ENCODE measurements at places on chromosomes 1 and 21.

GRCh38 chr1:70963374-70963773, 84.2 kb downstream of the PTGER3 start:
- DNase-seq = no peak

DNA sequence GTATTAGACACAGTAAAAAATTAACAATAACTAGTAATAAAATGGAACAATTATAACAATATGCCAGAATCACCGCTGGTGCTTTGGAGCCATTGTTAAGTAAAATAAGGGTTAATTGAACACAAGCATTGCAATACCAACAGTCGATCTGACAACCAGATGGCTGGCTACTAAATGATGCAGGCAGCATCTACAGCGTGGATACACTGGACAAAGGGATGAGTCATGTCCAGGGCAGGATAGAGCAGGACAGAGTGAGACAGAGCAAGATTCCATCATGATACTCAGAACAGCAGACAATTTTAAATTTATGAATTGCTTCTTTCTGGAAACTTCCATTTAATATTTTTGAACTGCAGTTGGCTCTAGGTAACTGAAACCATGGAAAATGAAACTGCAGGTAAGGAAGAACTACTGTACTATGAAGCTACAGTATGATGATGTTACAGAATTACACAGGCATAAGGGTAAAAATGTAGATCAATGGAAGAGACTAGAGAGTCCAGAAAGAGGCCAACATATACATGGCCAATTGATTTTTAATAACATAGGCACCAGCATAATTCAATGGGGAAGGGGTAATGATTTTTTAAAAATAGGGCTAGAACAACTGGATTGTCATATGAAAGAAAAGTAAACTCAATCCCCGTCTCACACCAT, 168.7 kb downstream of the RRAGC start:
- no peak for DNase-seq

DNA sequence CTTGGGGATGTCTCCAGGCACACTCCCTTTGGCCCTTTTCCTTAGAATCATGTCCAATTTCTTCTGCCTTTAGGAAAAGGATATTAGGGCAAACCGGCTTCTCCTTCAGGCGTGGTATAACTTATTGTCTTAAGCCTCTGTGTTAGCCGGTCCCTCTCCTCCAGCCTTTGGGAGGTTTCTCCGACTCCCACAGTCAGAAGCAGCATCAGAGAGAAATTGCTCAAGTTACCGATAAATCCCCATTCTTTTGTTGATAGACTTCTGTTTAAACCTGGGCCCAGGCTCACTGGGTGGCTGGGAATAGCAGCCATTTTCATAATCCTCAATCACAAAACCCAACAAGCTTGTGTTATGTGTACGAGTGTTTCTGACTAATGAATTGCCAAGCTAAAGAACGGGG, 85.4 kb upstream of the KAZN start:
- DNase-seq = no peak

GRCh38 chr1:83761167-83762038, 237.5 kb downstream of the TTLL7 start:
- no peak for DNase-seq

DNA sequence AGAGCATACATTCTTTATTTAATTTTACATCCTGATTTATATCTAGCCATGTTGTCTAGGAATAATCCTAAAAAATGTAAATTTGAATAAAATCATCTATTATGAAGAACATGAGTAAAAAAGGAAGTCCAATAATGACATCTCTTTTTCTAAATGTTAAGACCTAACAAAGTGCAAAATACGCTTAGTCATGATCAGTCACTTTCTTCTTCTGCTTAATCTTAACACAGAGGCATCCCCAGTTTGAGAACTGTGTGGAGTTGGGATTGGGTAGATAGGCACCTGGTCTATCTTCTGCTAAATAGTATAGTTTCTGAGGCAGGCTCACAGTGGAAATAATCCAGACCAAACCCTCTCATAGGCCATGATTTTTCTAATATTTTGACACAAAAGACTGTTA, 311.7 kb upstream of the LRRC7 start:
- DNase-seq = no peak

DNA sequence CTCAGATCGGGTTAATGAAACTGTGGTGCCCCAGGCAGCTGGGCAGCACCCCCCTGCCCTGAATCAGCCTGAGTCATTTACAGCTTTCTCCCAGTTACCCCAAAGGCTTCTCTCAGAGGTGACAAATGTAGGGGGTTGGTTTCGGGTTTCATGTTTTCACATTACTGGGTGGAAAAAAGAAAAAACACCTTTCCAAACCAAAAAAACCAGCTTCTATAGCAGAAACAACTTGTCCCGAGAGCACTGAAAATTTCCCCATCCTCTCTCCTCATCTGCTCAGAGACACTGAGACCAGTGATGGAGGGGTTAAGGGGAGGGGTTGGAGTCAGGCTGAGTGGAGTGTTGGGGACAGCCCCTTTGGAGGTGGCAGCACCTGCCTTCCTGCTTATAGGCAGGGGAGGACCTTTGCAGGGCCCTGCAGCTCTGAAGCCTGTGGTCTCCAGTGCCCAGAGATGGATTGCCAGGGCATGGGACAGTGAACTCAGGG, 15.6 kb downstream of the UTP11 start:
- DNase-seq = no peak

- no peak for DNase-seq
These were observed 17.7 kb downstream of the STUM start for GRCh38 chr1:226566234-226566633.

GRCh38 chr1:217369996-217370551, 260.8 kb downstream of the GPATCH2 start:
- no peak for DNase-seq

DNA sequence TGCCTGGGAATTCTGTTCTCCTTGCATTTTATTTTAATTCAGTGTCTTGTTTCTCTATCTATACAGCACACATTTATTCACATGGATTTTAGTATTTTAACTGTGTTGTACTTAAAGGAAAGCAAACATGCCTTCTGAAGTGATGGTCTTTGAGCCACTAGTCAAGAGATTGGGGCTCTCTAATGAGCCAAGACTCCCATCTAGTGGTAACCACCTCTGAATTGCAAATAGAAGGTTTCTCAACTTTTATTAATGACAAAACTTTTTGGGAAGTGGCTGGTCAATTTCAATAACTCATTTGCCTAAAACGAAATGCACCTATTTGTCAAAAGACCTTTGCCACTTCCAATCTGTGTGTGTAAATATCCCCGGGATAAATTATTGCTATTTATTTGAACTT, 199.6 kb downstream of the LTN1 start:
- DNase-seq = no peak

- no peak for DNase-seq
These were observed 39.8 kb upstream of the SRP9 start for GRCh38 chr1:225737866-225738265.

DNA sequence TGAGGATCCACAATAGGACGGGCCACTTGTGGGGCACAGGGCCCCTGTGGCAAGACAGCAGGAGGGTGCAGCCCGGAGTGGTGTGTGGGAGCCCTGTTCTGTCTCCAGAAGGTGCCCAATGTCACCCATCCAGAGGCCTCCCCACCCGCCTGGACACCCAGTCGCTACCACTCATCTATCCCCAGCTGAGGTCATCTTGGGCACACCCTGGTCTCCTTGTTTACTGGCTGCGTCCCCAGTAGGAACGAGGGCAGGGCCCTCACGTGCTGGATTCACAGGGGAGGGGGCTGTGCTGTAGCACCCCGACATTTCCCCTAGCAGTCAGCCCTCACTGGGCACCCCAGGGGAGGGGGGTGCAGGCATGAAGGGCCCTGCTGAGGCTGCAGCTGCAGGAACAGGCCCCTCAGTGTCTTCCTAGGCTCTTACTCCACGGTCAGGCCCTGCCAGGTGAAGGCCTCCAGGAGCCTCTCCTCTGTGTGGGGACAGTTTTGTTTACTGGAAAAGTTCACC, 2.3 kb upstream of the TNNT2 start:
- DNase-seq = no peak

DNA sequence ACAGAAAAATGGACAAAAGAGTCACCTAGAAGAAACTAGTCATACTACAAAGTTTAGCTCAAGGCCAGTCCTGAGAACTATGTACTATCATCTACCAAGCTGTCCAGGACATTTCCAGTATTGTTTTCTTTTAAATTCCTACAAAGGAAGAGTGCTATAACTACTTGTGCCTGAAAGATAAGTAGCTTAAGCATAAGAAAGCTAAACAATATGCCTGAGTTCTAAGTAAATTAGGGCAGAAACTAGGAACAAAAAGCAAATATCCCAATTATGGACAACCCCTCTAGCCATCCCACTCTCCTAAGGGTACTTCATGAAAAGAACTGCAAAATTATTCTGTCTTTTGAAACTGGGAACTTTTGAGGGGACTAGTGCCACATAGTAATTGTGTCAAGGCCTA, 5.3 kb upstream of the RGS2 start:
- no peak for DNase-seq

DNA sequence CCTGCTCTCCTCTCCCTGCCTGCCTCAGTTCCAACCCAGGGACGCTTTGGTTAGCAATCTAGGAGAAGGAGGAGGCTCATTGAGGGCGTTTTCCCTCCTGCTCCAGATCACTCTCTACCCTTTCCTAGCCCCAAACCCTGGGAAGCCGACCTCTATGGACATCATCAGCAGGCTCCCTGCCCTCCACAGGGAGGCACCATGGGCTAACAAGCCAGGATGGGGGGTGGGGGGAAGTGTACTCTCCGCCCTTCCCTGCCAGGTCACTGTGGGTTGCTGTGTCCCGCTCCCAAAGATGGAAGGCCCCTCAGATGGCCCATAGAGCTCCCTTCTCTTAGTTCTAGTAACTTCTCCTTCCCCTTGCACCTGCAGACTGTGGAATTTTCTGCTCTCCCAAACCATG, 35.7 kb downstream of the KCND3 start:
- no peak for DNase-seq

DNA sequence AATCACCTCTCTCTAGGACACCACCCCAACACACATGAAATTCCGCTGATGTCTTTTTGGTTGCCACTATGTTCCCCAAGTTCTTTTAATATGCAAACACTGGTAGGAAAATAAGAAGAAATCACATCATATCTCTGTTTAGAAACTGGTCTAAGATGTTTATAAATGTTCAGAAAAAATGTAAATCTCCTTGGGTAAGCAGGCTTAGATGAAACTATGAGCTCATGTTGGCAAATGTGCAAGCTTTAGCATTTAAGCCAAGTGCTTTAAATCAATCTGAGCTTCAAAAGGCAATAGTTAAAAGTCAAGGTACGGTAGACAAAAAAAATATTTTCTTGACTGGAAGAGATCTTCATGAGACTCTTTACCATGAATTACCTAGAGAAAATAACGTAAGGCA, 25.2 kb upstream of the SLAMF9 start:
- DNase-seq = no peak

DNA sequence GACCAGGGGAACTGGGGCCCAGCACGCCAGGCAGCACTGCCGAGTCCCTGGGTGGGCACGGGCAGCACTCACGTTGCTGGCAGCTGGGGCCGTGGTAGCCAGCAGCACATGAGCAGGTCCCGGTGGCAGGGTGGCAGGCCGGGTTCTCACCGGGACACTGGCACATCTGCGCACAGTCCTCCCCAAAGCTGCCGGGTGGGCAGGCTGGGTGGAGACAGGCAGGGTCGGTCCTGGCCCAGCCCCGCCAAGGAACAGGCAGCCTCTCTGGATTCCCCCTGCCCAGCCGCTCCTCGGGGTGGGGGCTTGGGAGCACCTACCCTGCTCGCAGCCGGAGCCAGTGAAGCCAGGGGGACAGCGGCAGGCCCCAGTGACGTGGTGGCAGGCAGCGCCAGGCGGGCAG, 42.5 kb downstream of the ARHGEF16 start:
- DNase-seq = no peak

DNA sequence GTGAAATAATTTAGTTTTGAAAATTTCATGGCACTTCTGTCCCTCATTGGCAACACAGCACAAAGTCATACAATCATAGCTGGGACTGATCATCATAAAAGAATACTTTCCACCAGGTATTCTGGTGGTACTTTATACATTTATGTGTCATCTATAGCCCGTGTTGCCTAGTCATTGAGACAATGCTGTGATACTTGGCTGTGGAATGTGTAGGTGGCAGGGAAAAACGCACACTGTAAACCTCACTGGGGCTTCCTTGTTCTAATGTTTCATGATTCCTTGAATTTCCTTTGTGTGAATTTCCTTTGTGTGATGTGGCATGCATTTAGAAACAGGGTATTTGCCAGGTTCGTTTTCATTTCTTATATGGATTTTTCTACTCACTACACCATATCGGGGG, 118.3 kb downstream of the FMN2 start:
- DNase-seq = no peak

- DNase-seq = no peak
These were observed 185.5 kb upstream of the ZC3H12A start for GRCh38 chr1:37288900-37289299.

- no peak for DNase-seq
These were observed 150.3 kb downstream of the PTGER3 start for GRCh38 chr1:70897273-70897672.

DNA sequence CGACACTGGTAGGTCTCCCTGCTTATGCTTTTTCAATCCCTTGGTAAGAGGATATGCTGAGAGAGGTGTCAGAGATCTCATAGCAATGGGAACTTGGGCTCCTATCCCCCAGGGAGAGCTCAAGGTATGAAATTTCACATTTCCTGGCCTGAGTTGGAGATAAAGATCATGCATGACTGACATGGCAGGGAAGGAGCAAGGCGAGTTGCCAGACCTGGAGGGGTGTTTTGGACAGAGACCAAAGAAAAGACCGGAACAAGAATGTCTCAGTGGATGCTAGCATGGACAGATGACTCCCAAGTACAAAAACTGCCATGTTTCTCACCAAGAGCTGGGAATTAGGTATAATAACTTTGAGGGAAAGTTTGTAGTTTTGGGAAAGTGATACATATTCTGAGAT, 334.1 kb upstream of the B3GALT2 start:
- no peak for DNase-seq

- DNase-seq = no peak
These were observed 111.7 kb upstream of the TNFSF4 start for GRCh38 chr1:173318788-173319187.

DNA sequence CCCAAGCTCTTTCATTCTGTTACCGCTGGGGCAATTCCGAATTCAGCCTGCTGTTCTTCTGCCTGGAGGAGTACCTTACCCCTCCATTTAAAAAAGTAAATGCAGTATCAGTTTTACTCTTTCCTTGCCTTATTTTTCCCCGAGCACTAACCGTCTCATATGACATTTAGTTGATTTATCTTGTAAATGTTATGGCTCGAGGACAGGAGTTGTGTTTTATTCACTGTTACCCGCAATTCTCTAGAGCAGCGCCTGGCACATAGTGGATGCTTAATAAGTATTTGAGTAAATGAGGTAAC, 425 bp upstream of the TADA1 start:
- DNase-seq = no peak

GRCh38 chr1:60103186-60103585, 29.6 kb upstream of the C1orf87 start:
- no peak for DNase-seq

- no peak for DNase-seq
These were observed 8.8 kb upstream of the POU3F1 start for GRCh38 chr1:38055398-38055797.

DNA sequence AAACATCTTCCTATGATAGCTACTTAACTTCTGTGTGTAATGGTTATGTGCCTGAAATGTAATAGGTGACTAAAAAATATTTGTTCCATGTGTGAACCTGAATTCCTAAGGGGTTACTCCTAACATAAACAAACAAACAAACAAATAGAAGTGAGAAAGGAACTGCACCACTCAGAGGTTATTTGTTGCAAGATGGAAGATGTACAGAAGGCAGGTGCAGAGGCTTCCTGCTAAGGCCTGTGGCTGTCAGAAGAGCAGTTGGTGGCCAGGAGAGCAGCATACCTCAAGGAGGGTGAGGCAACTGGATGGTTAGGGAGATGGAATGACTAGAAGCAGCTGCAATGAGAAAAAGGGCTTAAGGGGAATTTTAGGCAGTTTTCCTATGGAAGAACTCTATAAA, 940.6 kb downstream of the TTLL7 start:
- DNase-seq = no peak

- no peak for DNase-seq
These were observed 16.5 kb downstream of the CTSS start for GRCh38 chr1:150748878-150749719.
